SK-N-SH (cell line): ENCODE measurements at places on chromosomes 12 and 14. TPM values are rescaled to one million over a fixed set of nuclear protein-coding genes. Genes with fewer than 3 reads are reported as not detected.

Gene KRT71
- polyA plus RNA-seq: not detected in 2 replicates

Gene ISM2
- polyA plus RNA-seq: 0.08 and 0.20 TPM in 2 replicates

Gene PARPBP
- polyA plus RNA-seq: 3.1 and 3.9 TPM in 2 replicates

Gene LHX5
- polyA plus RNA-seq: not detected in 2 replicates

DNA sequence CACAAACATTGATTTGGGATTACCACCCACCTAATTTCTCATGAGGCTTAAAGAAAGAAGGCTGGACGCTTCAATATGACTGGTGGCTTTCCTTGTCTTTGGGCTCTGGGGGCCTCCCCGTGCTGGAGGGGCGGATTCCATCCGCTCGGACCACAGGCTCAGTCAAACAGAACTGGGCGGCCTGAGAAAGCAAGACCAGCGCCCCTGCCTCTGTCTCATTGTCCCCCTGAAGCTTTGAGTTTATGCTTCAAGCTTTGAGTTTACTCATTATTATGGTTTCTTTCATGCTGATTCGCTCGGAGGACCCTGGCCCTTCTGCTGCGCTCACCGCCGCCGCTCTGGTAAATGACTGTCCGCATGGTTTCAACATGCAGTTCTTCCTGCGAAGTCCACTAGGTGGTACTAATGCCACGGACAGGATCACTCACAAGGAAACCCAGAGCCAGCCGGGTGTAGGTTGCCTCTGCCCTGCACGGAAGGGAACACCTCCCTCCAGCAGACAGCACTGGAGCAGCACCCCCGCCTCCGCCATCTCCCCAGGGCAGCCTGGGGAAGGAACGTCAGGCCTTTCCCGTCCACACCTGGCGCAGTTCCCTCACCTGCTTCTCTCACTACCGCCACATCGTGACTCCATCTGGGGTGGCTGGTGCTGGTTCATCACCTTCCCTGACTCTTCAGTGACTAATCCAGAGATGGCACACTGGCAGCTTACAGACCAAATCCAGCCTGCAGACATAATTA lies 13.2 kb upstream of the TIGAR start:
- no peaks in the 10 kb centered on the region for H3K4me1 ChIP-seq
- DNase-seq: peak; percentile 84
- peaks cover 54% of the 10 kb centered on the region for H3K27me3 ChIP-seq

GRCh38 chr12:12272869-12273268 lies 6.0 kb upstream of the LRP6 start:
- peaks cover 10% of the 10 kb centered on the region for H3K4me1 ChIP-seq
- H3K36me3 ChIP-seq: no peaks in the 10 kb centered on the region
- no peak for DNase-seq
- H3K4me3 ChIP-seq: no peak overlapping the region

DNA sequence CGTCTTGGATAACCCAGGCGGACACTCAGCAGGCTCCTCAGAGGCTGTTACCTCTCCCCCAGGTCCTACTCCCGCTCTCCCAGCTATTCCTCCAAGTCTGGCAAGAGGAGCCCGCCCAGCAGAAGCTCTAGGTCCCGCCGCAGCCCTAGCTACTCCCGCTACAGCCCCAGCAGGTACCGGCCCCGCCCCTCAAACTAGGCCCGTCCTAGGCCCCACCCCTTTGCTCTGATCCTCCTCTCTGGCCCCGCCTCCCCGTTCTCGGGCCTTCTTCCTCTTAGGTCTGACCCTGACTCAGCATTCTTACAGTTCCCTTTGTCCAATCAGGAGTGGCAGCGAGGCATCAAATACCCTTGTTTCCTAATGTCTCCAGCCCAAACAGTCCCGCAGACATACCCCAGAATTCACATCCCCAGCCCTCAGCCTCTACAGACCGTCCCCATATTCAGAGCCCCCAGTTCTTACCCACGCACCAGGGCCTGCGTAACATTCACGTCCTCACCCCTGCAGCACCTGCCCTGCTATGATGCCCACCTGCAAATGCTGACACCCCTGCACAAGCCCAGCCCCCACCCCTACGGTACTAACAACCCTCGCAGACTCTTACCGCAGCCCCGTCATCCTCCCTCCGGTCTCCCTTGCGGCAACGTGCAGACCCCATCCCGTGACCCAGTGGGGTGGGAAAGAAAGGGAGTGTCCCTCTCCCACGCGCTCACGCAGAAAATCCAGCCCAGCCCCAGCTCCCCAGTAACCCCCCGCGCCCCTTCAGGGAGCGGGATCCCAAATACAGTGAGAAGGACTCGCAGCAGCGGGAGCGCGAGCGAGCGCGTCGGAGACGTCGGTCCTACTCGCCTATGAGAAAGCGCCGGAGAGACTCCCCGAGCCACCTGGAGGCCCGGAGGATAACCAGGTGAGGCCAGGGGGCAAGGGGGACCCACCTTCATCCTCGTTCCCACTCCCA lies 25.0 kb upstream of the HSPB8 start:
- H3K27me3 ChIP-seq: no peaks in the 10 kb centered on the region
- H3K36me3 ChIP-seq: no peaks in the 10 kb centered on the region
- no peak overlapping the region for H3K4me3 ChIP-seq
- no peaks in the 10 kb centered on the region for H3K4me1 ChIP-seq
- H3K27ac ChIP-seq: no peak overlapping the region
- DNase-seq: no peak

DNA sequence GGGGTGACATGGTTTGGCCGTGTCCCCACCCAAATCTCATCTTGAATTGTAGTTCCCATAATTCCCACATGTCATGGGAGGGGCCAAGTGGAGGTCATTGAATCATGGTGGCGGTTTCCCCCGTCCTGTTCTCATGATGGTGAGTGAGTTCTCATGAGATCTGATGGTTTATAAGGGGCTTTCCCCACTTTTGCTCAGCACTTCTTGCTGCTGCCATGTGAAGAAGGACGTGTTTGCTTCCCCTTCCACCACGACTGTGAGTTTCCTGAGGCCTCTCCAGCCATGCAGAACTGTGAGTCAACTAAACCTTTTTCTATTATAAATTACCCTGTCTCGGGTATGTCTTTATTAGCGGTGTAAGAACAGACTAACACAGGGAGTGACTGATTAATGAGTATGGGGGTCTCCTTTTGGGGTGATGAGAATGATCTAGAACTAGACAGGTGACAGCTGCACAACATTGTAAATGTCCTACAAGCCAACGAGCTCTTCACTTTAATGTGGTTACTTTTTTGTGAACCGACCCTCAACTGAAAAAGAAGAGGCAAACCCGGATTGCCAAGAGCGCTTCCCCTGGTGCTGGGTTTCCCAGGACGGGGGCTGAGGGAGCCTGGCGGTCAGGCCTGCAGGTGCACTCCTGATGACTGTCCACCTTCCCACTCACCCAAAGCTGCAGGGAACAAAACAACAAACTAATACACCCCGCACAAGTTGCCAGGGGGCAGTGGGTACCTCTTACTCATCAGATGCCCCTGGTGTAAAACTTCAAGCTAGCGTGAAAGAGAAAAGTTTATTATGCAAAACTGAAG lies 90.1 kb downstream of the NCOR2 start:
- no peaks in the 10 kb centered on the region for H3K4me1 ChIP-seq
- no peak overlapping the region for H3K4me3 ChIP-seq
- H3K36me3 ChIP-seq: peaks cover 44% of the 10 kb centered on the region
- DNase-seq: no peak
- H3K27ac ChIP-seq: no peak overlapping the region

GRCh38 chr12:6494258-6494743 lies 399 bp downstream of the NCAPD2 start:
- DNase-seq: peak; percentile 37
- peak overlapping the region; percentile 97 for H3K4me3 ChIP-seq
- H3K4me1 ChIP-seq: peaks cover 18% of the 10 kb centered on the region; the same call in 1 of the 2 replicates
- H3K36me3 ChIP-seq: peaks cover 43% of the 10 kb centered on the region

DNA sequence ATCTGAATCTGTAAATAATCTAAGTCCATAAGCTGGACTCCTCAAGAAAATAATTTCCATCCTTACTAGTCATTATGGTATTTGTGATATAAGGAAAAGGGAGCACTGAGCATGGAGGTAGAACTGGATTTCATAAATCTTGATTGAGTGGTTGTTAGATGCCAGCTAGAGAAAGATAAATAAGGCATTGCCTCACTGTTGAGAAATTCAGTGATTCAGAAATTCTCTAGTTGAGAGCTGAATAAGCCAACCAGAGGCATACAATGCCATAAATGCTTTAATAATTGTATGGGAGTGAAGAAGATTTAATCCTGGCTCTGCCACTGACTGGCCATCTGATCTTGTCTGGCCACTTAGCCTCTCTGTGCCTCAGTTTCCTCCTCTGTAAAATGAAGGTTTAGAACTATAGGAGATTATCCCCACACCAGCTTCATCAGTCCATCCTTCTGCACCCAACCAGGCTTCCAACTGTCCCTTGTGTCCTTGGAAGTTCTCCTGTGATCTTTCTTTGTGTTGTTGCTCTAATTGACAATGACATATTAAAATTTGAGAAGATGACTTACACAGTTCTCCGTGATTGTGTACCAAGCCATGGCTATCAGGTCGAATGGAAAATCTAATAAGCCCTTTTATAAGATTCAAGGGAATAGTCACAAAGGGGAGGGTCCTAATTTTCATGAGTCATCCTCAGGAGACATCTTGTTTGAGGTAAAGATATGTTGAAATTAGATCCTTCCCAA lies 394.3 kb downstream of the EGLN3 start:
- no peak overlapping the region for H3K4me3 ChIP-seq
- DNase-seq: no peak

- H3K27me3 ChIP-seq: no peaks in the 10 kb centered on the region
- no peak overlapping the region for H3K27ac ChIP-seq
- H3K4me1 ChIP-seq: no peaks in the 10 kb centered on the region
- no peak for DNase-seq
- no peaks in the 10 kb centered on the region for H3K36me3 ChIP-seq
- H3K4me3 ChIP-seq: no peak overlapping the region
These were observed 185.1 kb downstream of the ATXN7L3B start for GRCh38 chr12:74722709-74723108.

DNA sequence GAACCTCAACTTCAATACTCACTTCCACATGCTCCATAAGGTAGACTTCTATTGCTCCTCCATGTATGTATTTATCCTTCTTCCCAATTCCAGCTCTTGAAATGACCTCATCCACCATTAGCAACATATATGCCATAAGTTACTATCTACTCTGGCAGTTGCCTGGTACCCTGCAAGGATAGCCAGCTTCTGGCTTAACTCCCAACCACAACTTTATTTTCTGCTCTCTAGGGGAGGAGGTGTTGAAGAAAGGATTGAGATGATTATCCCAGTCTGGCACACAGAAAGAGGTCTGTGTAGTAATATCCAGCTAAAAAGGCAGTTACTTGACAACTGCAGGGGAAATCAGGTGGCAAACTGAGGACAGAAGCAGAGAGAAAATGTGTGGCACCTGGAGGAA lies 71.5 kb upstream of the MDM1 start:
- DNase-seq: no peak
- no peak overlapping the region for H3K27ac ChIP-seq
- H3K4me3 ChIP-seq: no peak overlapping the region
